ENCODE measurements at places on chromosomes 1 and 21.

- DNase-seq: no peak
These were observed 3.0 kb downstream of the FUBP1 start for GRCh38 chr1:77975907-77976306.

GRCh38 chr1:169750041-169750440, 16.2 kb upstream of the SELE start:
- DNase-seq: no peak

GRCh38 chr1:153357076-153357852, 390 bp upstream of the S100A9 start:
- DNase-seq: no peak

DNA sequence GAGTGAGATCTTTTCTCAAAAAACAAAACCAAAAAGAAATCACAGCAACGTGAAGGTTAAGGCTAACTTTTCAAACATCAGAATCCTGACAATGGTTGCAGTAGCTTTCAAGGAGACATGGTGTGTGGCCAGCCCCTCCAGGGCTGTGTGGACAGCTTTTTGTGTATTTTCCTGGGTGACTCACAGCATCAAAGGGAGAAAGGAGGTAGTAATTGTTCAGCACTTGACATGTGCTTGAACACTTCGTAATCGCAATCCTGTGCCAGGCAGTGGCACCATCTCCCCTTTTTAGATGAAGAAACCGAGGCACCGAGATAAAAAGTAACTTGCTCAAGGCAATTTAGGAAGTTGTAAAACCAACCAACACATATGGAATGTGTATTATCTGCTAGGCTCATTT, 10.3 kb downstream of the NBL1 start:
- DNase-seq: no peak
